ENCODE measurements at places on chromosomes 12 and 14.
A peak's percentile ranks its signal among the peaks of the same experiment; 100 is the strongest.

GRCh38 chr12:30845676-30846075 is 80.9 kb upstream of the TSPAN11 start:
- DNase-seq: no peak

GRCh38 chr12:49902399-49903350 is 1.0 kb downstream of the FAIM2 start:
- no peak for DNase-seq

DNA sequence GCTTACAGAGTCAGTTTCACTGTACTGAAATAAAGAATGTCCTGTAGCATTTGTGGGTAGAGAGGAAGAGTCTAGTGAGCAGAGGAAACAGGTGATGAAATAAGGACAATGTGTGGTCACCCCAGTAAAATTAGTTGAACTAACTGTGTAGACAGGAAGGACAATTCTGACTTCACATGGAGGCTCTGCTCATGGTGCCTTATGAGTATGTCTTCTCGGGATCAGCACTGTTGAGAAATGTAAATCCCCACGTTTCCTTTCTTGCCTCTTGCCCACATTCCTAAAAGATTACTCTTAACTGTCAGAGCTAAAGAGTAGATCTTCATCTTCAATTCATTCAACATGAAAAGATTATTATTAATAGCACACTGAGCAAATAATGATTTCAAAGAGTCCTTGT is 113.2 kb upstream of the FLRT2 start:
- DNase-seq: no peak

DNA sequence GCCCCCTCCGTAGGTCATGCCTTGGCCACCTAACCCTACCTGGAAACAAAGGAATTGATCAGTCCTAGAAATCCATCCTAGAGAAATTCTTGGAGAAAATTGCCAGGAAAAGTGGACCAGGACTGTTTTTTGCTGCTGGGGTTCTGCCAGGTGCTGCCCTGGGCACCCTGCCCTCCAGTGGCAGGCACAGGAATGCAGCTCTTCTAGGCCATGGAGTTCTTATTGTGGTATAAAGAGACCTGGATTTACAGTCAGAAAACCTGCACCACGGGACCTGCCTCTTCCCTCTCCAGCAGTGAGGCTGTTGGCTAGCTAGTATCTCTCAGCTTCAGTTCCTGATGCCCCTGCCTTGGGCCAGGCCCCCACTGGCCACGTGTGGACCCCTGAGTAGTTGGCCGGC is 59.7 kb downstream of the SLC24A4 start:
- no peak for DNase-seq

DNA sequence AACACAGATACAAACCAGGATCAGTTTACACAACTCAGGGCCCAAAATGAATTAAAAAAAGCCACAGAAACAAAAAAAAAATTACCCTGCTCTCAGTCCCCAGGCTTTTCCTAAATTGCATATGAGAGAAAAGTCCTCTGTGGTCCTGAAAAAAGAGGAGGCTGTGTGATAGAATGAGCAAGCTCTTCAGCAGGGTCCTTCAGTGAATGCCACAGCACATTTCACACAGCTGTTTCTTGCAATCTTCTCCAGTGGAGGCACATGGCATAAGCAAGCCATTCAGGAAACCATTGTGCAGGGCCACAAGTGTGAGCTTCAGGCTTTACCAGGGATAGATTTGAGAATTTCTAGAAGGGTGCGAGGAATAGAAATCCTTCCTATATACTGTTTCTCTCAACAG is 168.5 kb downstream of the PPM1H start:
- DNase-seq: no peak

DNA sequence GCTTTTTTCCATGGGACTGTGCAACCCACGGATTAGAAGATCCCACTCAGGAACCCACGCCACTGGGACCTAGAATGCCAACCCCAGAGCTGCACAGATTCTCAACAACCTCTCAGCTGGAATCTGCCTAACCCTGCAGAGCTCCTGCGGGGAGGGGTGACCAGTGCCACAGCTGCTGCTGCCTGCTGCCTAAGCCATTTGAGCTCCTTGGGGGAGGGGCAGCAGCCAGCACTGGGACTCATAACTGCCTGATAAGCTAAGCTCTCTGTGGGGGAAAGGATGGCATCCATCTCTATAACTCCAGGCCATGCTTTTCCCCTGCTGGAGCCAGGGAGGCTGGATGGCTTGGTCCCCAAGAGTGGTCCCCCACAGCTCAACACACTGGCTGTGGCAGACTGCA is 182.8 kb downstream of the SLC5A8 start:
- no peak for DNase-seq

GRCh38 chr12:127809275-127809674 is 457.7 kb upstream of the TMEM132C start:
- DNase-seq: no peak

DNA sequence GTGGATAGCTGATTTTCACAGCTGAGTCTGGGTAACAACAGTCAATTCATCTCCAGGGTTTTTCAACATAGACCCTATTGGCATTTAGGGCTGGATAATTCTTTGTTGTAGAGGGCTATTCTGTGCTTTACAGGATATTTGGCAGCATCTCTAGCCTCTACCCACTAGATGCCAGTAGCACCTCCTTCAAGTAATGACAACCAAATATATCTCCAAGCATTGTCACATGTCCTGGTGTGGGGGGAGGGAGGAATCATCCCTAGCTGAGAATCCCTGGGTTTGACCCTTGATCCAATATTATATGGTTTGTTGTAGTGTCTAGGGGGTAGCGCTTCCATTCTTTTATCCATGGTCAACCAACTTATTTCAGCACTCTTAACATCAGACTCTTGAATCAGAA is 157.2 kb downstream of the ANO4 start:
- DNase-seq: no peak

DNA sequence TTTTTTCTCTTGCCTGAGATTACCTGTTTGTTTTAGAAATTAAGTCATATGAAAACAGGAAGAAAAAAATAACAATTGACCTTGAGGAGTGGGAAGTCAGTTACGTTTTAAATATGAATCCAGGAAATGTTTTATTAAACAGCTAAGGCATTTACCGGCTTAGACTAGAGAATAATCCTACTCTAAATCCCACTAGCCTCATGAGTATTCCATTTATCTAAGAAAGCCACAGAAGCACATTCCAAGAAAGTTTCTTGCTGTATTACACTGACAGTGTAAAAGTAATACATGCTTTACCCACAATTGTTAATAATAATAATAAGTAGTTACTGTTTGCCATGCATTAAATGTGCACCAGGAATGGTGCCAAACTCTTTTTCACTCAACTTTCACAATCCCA is 90.9 kb downstream of the BMP4 start:
- no peak for DNase-seq

DNA sequence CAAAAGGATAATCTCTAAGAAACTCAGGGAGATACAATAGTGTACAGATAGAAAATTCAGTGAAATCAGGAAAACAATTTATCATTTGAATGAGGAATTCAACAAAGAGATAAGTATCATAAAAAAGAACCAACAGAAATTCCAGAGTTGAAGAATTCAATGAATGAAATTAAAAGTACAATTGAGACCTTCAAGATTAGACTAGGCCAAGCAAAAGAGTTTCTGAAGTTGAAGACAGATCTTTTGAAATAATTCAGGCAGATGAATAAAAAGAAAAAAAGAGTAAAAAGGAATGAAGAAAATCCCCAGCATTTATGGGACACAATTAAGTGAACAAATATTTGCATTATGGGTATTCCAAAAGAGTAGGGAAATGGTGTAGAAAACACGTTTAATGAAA is 412.6 kb downstream of the TMEM121 start:
- DNase-seq: no peak

DNA sequence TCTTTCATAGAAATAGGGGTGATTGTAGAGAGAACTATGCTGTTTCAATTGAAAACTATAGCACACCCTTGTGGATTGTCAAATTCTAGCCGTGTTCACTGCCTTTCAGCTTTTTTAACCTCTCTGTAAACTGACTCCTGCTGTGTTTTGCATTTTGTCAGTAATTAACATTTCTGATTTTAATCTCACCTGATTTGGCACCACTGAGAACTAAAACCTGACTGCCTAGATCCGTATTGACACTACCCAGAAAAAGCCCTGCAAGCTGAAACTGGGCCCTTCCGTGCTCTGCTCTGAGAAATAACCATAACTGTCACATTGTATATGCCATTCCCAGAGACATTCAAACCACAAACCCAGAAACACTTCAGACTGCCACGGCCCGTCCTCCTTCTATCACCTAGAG is 26.6 kb upstream of the ETV6 start:
- DNase-seq: no peak

DNA sequence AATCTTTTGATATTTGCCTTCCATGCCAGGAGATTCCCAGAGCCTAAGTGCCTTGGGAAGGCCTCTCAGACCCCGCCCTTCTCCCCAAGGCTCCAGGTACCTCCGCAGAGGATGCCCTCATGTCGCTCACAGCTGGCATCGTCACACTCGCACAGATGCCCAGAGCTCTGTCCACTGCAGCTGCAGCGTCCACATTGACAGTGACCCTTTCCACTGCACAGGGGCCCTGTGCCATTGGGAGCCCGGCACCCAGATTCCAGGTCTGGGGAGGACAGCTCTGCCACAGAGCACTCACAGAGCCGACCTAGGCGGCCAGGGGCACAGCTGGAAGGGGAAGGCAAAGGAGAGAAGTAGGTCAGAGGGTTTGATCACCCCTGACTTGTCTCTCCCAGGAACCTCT is 12.3 kb upstream of the CSAD start:
- DNase-seq: no peak

GRCh38 chr12:79151956-79152355 is 287.4 kb downstream of the SYT1 start:
- no peak for DNase-seq

DNA sequence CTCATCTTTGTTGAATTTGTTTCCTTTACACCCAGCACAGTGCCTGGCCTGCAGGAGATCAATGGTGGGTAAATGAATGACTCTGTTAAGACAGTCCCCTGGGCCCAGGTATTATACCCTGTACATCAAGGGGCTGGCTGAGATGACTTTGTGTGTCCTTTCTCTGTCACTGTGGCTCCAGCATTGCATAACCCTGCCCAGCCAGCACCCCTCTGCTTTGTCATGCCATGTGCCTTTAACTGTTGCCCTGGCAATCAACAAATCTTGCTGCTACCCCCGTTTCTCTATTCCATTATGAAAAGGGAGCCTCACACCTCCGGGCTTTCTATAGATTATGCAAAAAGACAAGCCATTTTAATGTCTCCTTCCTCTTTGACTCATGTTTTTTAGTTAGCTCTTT is 7.6 kb upstream of the FLVCR2 start:
- no peak for DNase-seq

DNA sequence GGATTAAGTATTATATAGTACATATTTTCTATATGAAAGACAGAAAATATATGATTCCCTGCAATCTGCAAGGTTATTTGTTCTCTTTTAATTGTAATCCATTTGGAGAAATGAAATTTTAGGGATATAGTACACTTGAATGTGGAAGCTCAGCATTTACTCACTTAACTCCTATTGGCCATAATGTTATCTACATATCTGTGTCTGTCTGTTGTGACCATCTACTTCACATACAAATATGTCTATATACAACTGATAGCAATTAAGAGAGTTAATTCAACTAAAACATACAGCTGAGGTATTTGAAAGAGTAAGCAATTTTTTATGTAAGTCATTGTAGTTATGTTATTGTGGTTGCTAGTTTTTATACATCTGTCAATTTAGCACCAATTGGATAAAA is 12.9 kb downstream of the FOXG1 start:
- no peak for DNase-seq

- no peak for DNase-seq
Observed at GRCh38 chr12:12333407-12334366, 16.4 kb downstream of the MANSC1 start.

- DNase-seq: peak; percentile 2
Observed at GRCh38 chr12:131287938-131288764, 334.4 kb downstream of the ADGRD1 start.

DNA sequence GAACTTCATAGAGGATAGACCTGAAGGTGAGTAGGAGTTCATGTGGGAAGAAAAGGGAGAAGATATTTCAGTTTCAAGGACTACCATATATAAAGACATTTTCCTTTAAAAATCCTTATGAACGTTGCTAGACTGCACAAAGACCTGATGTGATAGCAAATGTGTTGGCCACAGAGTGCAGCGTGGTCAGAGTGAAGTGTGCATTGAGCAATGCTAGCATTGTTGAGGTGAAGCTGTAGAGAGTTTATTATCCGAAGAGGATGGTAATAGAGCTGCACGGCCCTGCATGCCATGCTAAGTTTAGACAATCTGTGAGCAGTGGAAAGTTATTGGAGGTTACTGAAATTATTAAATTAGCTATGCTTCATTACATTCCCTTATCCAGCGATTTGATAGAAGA is 413.0 kb downstream of the CCDC91 start:
- no peak for DNase-seq

DNA sequence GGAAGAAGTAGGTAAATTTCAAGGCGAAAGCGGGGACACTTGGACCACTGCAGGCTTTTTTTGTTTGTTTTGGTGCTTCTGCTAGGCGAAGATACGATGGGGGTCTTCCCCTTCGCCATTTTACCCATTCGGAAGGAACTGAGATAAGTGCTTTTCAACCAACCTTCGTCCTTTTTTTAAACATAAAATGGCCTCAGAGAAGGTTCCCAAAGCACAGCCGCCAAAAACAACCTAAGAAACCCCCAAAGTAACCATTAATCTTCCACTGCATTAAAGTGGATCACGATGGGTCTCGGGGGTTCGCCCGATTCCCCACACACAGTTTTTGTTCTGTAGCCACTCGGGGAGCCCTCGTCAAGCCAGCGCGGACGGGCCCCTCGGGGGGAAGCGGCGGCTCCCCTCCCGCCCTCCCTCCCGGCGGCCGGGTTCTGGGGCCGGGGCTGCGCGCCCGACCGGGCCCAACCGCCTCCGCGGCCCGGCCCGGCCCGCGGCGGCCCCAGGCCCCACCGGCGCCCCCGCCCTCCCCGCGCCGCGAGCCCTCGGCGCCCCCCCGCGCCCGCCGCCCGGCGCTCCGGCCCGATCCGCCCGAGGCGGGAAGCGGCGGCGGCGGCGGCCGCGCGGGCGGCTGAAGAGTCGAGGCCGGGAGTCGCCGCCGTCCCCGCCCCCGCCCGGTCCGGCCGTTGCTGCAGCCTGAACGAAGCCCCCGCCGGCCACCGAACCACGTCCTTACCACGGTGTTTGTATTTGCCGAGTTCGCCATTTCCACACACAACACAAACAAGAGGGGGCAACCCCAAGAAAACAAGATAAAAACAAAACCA is 790 bp downstream of the GTF2A1 start:
- DNase-seq: peak; percentile 68

GRCh38 chr12:84641940-84642545 is 270.6 kb downstream of the SLC6A15 start:
- no peak for DNase-seq

Data from ovary (tissue), 10 donors.